ENCODE measurements at places on chromosomes 11 and 22.
A peak's percentile ranks its signal among the peaks of the same experiment; 100 is the strongest.

DNA sequence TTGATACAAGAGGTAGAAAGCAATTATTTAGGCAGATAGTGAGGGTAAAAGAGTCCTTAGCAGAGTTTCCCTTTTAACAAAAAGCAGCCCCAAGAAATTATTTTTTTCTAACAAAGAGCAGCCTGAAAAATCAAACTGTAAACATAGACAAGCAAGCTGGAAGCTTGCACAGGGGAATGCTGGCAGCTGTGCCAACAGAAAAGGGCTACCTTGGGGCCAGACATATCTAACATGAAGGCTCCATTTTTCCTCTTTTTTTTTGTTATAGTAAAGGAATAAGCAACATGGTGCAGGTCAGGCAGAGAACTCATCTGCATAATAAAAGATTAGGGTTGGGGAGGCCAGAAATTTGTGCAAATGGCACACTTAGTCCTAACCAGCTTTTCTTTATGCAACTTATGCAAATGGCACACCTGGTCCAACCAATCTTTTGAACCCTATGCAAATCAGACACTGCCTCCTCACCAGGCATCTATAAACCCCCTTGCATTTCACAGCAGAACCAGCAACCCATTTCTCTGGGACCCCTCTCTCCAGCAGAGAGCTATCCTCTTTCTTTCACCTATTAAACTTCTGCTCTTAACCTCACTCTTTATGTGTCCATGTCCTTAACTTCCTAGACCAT lies 41.8 kb downstream of the PDGFD start:
- DNase-seq = no peak

DNA sequence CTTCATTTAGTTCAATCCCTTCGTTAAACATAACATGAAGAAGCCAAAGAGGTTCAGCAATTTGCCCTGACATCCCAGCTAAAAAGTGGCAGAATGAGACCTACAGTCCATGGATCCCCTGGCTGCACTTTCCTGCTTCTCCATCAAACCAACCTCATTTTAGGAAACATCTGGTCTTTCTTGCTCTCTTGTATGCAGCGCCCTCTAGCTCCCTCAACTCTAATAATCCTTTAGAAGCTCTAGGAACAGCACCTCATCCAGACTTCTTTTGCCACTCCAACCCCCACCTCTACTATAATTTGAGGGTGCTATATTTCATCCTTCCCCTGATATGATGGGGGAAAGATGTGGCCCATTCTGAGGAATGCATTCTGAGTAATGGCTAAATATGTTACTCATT lies 7.4 kb downstream of the CNTF start:
- peak; percentile 29 for DNase-seq

GRCh38 chr22:18091916-18092526 lies 14.2 kb downstream of the PEX26 start:
- DNase-seq = peak; percentile 34

DNA sequence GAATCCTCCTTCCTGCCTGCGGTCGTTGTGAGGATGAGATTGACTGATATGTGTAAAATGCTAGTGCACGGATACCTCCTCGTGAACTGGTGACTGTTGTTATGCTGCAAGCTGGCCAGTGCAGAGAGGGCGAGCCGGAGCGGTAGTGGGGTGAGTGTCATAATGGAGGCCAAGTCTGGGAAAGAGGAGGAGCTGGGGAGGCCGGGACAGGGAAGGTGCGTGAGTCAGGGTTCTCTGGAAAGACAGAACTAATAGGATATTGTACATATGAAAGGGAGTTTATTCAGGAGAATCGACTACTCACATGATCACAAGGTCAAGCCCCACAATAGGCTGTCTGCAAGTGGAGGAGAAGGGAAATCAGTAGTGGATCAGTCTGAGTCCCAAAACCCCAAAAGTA lies 56.8 kb upstream of the FADD start:
- no peak for DNase-seq

- DNase-seq = no peak
Observed at GRCh38 chr11:69810289-69811118, 8.7 kb downstream of the FGF3 start.

- peak; percentile 47 for DNase-seq
Observed at GRCh38 chr11:65493367-65494176, 5.3 kb upstream of the MALAT1 start.

DNA sequence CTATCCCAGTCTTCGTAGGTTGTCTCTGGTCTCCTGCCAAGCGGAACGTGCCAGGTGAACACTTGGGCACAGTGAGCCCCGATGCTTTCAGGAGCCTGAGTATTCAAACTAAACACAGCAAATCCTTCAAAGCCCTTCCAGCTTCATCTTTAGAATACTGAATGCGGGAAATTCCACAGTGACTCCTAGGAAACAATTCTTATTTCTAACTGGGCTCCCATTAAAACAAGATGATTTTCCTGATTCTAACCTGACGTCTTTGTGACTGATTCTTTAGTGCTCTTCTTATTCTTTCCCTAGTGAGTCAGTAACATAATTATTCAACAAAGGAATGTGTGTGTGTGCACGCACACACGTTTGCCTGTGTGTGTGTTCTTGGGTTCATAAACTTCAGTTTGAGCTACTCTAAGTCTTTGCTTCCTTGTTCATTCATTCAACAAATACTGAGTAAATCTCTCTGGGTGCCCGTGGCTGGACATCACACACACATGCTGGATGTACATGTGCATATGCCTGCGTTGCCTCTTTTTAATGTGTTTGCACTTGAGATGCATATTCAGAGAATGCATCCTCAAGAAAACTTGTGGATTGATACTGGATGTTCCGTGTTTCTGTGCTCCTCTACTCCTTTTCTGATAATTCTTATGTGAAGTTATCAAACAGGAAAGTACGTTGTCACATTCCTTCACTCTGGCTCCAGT lies 134.5 kb downstream of the WNT7B start:
- DNase-seq = no peak

DNA sequence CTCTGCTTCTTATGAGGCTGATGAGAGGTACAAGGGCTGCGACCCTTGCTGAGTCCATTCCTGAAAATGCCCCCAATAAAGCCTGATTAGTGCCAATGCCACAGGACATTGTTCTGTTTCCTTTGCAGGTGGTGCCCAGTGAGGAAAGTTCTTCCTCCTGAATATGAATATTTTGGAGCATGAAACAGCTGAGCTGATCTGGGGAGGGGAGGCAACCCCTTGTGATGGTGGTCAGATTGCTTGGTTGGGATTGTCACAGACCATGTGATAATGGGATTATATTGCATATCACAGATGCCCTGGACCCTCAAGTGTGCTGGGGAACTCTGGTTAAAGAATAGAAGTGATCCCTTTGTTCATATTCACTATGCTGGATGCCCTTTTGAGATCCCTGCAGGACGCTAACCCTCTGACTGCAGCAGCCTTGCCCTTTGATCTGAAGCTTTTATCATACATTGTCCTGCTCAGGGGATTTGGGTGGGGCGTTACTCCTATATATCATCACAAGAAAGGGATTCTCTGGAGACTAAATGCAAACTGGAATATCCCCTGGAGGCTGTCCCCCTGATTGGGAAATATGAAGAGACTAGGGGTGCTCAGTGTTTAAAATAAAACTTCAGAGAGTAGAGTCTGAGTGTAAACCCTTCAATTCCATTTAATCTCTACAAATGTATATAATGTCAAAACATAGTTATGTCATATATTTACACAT lies 76.9 kb upstream of the TOP3B start:
- DNase-seq = no peak

- DNase-seq = no peak
Observed at GRCh38 chr11:128528294-128528693, 59.1 kb downstream of the ETS1 start.

- DNase-seq = no peak
Observed at GRCh38 chr11:102328748-102329147, 11.5 kb downstream of the BIRC3 start.

GRCh38 chr22:31618471-31619176 lies 43.4 kb downstream of the PISD start:
- no peak for DNase-seq

- no peak for DNase-seq
Observed at GRCh38 chr11:11335043-11335442, 18.0 kb downstream of the CSNK2A3 start.

GRCh38 chr11:115420505-115420904 lies 83.7 kb downstream of the CADM1 start:
- DNase-seq = no peak

DNA sequence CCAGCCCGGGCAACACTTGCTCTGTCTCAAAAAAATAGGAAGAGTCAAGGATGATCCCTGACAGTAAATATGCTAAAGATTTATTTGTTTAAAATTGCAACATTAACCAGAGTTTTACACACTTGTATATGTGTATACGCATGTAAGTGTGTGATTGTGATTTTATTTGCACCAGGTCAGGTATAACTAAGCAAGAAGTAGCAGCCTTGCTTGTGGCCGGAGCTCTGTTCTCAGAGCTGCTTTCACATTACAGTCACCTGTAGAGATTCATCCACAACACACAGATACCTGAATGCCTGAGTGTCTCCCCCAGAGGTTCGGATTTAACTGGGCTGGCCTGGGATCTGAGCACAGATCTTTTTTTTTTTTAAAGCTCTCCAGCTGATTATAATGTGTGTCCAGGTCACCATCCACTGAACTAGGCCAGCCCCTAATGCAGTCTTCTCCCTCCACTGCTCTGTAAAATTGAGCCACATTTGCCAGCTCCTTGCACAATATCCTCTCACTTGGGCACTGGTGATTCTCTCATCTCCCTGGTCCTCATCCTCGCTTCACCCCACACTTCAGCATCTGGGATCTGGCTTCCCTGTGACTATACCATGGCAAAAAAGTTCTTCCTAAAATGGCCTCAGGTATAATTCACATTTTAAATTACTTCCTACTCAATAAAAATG lies 48.3 kb downstream of the LIF start:
- DNase-seq = no peak

- DNase-seq = peak; percentile 47
Observed at GRCh38 chr22:17896586-17896985, 122.3 kb upstream of the BID start.
